ENCODE measurements at places on chromosomes 1 and 21.
A peak's percentile ranks its signal among the peaks of the same experiment; 100 is the strongest.

GRCh38 chr1:166933633-166934032 lies 41.7 kb downstream of the ILDR2 start:
- no peak for DNase-seq

DNA sequence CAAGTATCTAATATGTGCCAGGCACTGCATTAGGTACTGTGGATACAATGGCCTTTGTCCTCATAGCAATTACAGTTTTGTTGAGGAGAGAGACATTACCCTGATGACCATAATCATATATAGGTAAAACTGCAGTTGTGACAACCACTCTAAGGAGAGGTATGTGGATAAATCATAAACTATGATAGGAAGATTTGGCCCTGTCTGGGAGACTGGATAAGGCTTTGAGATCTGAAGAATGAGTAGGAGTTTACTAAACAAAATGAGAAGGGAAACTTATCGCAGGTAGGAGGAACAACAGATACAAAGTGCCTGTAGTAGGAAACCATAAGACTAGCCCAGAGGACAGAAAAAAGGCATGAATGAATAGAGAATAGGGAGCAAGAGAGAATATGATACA lies 4.4 kb downstream of the TMCO1 start:
- no peak for DNase-seq

DNA sequence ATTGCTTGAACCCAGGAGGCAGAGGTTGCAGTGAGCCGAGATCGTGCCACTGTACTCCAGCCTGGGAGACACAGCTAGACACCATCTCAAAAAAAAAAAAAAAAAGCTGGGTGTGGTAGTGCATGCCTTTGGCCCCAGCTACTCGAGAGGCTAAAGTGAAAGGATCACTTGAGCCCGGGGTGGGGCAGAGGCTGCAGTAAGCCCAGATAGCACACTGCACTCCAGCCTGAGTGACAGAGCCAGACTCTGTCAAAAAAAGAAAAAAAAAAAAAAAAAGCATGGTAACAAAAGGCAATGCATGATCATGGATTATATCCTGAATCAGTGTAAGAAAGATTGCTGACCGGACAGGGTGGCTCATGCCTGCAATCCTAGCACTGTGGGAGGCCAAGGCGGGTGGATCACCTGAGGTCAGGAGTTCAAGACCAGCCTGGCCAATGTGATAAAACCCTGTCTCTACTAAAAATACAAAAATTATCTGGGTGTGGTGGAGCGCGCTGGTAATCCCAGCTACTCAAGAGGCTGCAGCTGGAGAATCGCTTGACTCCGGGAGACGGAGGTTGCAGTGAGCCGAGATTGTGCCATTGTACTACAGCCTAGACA lies 76.3 kb downstream of the RUSC1 start:
- DNase-seq = no peak

DNA sequence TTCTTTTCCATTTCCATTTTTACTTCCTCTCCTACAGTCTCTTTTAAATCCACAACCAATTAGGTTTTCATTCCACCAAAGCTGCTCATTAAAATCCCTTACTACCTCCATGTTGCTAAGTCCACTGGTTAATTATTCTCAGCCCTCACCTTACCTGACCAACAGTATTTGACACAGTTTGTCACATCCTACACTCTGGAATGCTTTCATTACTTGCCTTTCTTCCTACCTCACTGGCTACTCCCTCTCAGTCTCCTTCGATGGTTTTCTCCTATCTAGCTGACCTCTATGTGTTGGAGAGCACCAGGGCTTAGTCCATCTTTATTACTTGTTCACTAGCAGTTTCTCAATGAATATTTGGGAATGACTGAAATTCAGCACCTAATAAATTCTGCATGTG lies 78.6 kb downstream of the NME7 start:
- no peak for DNase-seq

GRCh38 chr1:37437087-37437486 lies 37.3 kb upstream of the ZC3H12A start:
- DNase-seq = no peak

- DNase-seq = peak; percentile 37
These were observed 5.0 kb downstream of the SRARP start for GRCh38 chr1:16009030-16009460.

DNA sequence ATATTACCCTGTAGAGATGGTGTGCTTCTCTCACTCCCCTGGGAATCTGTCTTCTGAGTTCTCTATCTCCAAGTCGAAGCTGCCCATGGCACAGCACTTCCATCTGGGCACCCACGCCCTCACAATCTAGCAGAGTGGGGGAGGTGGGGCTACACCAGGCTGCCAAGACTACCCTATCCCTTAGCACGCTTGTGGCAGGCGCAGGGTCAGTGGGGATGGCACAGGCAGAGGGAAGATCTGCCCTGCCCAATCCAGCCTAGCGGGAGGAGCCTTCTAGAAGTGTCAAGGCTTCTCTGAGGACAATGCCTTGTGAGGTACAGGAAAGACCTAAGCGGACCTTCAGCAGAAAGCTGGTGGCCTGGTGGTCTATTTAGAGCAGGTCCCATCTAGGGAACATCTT lies 49.1 kb downstream of the DMAP1 start:
- no peak for DNase-seq

DNA sequence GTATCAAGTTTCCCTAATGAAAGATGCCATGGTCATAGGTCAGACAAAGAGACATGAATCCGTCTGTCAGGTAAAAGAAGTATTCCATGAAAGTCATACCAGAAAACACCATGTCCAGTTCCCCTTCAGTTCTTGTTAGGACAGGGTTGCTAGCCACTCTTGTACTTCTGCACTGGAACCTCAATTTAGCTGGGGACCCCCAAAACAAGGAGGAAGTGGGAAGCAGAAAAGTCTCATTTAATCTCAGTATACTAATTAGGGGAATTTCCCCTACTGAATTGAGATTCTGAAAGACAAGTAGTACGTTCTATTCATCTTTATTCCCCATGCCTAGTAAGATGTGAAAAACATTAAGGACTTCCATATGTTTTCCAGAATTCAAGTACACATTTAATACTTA lies 1289.9 kb upstream of the B3GALT2 start:
- no peak for DNase-seq

GRCh38 chr1:9615316-9616063 lies 26.8 kb downstream of the TMEM201 start:
- DNase-seq = peak; percentile 62

DNA sequence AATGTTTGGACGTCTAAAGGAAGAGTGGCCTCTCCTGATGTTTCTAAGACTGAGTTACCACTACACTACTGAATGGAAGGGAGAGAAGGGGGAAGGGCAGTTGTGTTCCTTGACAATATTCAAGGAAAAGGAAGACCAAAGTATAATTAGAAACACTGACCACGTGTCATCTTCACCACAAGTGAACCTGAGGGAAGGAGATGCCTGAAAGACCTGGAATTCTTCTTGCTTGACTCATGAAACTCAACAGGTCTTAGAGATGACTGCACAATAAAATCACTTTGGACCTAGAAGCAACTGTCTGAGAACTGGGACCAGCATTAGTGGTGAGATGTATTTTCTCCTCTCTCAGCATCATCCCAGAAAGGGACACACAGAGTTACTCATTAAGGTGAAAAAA lies 56.7 kb downstream of the PTPN14 start:
- no peak for DNase-seq

GRCh38 chr1:183757061-183757460 lies 47.9 kb upstream of the RGL1 start:
- DNase-seq = no peak

GRCh38 chr1:43315481-43315880 lies 14.7 kb downstream of the TIE1 start:
- DNase-seq = no peak

- DNase-seq = no peak
These were observed 433.1 kb upstream of the KAZN start for GRCh38 chr1:14165371-14165801.

DNA sequence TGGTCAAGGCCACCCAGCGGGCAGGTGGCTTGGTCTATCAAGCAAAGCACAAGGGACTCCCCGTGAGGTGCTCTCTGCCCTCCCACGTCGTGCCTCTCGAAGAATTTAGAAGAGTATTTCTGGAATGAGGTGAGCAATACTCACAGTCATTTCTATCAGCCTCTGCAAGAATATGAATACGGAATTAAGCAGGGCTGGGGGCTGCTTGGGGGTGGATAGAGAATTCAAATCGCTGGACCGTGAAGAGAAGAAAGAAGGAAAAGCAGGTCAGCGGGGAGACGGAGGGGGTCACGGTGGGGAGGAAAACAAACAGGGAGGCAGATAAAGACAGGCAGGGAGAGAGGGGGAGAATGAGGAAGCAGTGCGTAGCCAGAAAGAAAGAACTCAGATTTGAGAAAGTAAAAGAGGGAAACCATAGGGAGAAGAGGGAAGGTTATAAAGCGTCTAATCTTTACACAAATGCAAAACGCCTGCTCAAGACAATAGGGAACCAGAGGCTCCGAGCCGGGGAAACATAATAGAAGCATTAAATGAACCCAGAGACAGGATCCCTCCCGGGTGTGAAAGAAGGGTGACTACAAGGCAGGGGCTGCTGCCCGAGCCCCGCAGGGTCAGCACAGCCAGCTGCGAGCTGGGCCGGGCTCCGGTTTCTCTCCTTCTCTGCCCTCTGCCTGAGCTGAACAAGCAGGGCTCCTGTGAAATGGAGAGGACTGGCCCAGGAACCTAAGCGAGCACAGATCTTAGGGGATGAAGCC lies 2.1 kb upstream of the EDN2 start:
- DNase-seq = peak; percentile 19

GRCh38 chr1:241715956-241716355 lies 63.9 kb downstream of the WDR64 start:
- DNase-seq = no peak

DNA sequence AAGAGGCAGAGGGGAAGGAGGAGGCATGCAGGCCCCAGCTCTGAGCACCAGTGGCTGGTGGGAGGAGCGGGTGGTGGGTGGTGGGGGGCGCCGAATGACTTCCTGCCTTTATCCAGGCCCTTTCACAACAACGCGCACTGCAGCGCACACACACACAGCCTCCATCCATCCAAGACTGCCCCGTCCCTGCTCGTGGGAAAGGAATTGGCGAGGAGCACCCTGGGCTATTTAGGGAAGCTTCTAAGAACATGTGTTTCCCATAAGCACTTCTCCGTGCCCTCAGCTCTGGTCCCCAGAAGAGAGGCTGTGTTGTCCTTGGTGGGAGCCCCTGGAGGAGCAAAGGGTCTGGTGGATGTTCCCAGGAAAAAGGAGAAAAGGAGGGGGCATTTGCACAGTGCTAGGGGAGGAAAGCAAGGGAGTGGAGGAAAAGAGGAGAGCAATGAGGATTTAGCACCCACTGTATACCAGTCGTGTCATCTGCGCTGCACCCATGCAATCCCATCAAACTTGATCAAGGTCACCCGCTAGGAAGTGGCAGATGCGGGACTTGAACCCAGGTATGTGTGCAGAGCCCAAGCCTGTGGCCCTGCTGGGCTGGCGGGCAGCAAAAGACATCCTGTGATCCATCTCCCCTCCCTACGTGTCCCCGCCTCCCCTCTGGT lies 28.1 kb downstream of the EPHA2 start:
- no peak for DNase-seq

- no peak for DNase-seq
These were observed 89.0 kb downstream of the NFIA start for GRCh38 chr1:61171346-61171745.

DNA sequence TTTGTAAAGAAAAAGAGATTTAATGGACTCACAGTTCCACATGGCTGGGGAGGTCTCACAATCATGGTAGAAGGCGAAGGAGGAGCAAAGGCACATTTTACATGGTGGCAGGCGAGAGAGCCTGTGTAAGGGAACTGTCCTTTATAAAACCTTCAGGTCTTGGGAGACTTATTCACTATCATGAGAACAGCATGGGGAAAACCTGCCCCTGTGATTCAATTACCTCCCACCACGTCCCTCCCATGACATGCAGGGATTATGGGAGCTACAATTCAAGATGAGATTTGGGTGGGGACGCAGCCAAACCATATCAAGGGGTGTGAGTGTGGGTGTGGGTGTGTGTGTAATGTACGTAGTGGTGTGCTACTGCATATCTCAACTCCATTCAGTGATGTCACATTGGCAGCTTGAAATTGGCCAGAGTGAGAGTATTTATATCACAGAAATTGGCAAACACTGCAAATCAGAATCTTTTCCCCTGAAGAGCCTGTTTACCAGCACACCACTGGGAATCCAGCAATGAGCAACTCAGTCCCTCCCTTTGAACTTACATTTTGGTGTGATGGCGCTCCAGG lies 5.4 kb downstream of the ARHGEF10L start:
- DNase-seq = no peak

- no peak for DNase-seq
These were observed 4.7 kb downstream of the DDI2 start for GRCh38 chr1:15621975-15622374.

DNA sequence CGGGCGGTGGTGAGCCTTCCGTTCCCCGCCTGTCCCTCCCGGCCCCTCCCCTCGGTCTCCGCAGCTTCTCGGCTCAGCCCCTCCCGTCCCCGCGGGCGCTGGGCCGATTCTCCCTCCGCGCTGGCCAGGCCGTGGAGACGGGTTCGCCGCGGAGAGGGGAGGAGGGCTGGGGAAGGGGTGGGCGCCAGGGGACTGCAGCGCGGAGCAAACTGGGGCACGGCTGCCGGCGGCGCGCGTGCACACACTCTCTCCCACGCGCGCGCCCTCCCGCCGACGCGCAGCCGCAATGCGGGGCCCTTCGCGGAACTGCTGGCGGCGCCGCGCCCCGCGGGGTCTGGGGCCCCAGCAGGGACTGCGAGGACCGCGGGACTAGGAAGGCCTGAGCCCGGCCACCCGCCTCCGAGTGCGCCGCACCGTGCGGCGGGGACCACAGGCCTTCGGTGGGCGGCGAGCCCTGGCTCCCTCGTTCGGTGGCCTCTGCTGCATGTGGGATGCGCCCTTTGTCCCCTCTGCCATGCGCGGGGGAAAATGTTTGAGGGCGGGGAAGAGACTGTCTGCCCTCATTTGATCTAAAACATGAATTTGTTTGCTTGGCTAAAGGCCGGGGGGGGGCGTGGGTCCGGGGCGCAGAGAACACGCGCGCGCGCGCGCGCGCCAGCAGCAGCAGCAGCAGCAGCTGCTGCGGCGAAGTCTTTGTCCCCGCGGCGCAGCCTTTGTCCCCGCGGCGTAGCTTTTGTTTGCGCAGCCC lies 90.7 kb upstream of the VAMP3 start:
- peak; percentile 62 for DNase-seq

- DNase-seq = no peak
These were observed 1656.7 kb upstream of the B3GALT2 start for GRCh38 chr1:194843077-194843476.

GRCh38 chr21:39232861-39233291 lies 49.6 kb upstream of the PSMG1 start:
- no peak for DNase-seq
